B cell (primary cell): ENCODE measurements at places on chromosomes 6 and 20.

GRCh38 chr20:12175538-12175937, 257.8 kb downstream of the BTBD3 start:
- no peak for DNase-seq

DNA sequence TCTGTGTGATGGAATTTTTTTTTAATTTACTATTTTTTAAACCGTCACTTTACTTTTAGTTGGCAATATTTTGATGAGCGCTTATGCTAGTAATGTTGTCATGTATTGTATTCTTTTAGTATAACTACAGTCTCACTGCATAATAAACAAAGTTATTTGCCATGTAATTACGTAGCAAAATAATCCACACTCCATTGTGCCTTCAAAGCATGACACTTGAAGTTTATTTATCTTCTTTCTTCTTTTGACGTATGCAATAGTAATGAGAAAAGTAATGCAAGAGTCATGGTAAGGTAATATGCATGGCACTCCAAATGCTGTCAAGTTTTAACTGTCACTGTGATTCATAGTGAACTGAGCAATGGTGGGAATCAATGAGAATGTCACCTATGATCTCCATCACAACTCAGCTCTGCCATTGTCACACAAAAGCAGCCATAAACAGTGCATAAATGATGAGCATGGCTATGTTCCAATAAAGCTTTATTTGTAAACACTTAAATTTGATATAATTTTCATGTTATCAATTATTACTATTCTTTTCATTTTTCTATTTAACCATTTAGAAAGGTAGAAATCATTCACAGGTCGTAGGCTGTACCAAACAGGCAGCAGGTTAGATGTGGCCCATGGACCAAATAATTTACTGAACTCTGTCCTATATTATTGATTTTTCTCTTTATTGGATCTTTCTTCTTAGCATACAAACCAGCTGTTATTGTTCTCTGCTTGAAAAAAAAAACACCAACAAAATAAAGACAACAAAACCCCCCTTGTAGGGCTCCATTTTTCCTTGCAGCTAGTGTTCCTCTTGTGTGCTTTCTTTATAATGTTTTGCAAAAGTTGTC, 27.1 kb downstream of the RNF217 start:
- DNase-seq: no peak

GRCh38 chr6:163192591-163192990, 221.9 kb upstream of the QKI start:
- no peak for DNase-seq

GRCh38 chr6:25627001-25627400, 25.0 kb upstream of the SCGN start:
- DNase-seq: no peak

DNA sequence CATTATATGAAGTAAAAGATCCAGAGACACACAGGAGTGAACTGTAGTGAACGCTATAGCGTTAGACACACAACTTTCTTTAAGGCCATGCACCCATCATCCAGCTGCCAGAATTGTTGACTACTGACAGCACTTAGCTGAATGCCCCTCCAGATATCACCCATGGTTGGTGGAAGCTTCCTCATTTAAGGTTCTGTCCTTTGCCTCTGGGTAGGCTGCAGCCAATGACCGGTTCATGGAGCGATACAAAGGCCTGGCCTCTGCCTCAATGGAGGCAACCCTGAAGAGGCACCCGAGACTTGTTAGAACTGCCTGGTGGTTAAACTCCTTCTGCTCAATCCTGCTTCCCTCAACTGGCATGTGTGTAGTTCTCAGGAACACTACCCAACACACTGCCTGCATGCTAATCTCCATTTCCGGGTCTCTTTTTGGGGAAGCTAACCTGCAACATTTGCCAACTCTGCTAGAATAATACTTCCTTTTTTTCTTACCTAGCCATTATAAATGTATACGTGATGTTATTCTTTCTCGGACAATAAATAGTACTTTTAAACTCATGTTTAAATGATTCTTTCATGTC, 49.8 kb upstream of the THEMIS start:
- peak; percentile 19 for DNase-seq

GRCh38 chr20:32650401-32650944, 23.3 kb downstream of the C20orf203 start:
- DNase-seq: no peak

DNA sequence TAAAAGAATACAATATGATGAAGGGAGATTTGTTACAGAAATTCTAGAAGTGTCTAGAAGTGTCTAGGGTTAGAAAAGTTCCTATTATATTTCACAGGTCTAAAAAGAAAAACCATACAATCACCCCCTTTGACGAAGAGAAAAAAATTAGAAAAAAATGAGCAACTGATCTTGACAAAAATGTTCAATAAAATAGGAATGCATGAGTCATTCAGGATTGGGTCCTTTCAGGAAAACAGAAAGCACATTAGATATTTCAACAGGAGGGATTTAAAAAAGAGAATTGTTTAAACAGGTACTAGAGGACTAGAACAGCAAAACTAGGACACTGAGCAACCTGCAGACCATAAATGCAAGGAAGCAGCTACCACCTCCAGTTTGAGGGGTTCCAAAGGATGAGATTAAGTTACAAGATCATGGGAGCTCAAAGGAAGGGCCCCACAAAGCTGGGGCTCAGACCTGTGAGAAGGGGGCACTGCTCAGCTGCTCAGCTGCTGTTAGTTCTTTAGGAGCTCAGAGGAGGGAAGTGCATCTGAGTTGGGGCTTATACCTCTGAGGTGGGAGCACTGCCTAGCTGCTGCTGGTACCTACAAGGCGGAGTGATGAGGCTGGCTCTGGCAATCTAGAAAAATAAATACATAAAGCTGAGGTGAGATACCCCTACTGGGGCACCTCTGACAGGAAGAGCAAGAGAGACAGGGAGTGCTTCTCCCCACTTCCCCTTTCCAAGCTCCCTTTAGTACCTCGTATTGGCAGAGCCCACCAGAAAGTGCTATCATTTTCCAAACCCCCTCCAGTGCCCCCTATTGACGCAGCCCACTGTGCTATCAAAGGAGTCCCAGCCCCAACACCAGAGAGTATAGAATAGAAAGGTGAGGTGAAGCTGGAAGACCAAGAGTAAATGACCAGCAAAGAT, 27.1 kb upstream of the BEND6 start:
- no peak for DNase-seq

- DNase-seq: no peak
Measured at GRCh38 chr6:3208098-3208774, 19.2 kb downstream of the TUBB2B start.

- no peak for DNase-seq
Measured at GRCh38 chr6:91045161-91045560, 458.3 kb upstream of the MAP3K7 start.

DNA sequence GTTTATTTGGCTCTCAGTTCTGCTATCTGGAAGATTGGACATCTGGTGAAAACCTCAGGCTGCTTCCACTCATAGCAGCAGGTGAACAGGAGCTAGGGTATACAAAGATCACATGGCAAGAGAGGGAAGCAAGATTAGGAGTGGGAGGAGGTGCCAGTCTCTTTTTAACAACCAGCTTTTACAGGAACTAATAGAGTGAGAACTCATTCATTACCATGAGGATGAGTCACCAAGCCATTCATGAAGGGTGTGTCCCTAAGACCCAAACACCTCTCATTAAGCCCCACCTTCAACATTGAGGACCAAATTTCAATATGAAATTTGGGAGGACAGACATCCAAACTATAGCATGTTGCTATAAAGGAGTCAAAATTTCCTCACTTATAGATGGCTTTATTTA, 85.4 kb upstream of the HCRTR2 start:
- no peak for DNase-seq

GRCh38 chr6:152136449-152136825, 329.0 kb downstream of the ESR1 start:
- DNase-seq: no peak

GRCh38 chr6:52536424-52536916, 40.4 kb downstream of the TRAM2 start:
- no peak for DNase-seq

- DNase-seq: no peak
Measured at GRCh38 chr6:49464691-49465090, 1.5 kb downstream of the CENPQ start.

- no peak for DNase-seq
Measured at GRCh38 chr6:89492025-89492640, 59.2 kb downstream of the ANKRD6 start.

- peak; percentile 13 for DNase-seq
Measured at GRCh38 chr20:40778894-40779496, 90.0 kb upstream of the MAFB start.

DNA sequence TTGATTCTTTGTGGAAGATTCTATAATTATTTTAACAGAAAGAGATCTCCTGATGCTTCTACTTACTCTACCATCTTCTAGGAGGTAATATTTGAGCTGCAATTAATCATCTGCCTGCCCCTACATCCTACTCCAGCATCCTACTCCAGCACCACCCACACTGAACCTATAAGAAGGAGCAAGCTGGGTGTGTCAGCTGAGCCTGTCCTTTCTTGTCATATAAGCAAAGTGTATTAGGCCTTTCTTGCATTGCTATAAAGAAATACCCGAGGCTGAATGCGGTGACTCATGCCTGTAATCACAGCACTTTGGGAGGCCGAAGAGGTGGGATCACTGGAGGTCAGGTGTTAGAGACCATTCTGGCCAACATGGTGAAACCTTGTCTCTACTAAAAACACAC, 84.2 kb upstream of the ARG1 start:
- DNase-seq: no peak
